Effector memory CD8-positive, alpha-beta T cell (primary cell): ENCODE measurements at places on chromosomes 7 and 10.

- DNase-seq = no peak
Measured at GRCh38 chr7:27917119-27917518, 177.2 kb downstream of the TAX1BP1 start.

DNA sequence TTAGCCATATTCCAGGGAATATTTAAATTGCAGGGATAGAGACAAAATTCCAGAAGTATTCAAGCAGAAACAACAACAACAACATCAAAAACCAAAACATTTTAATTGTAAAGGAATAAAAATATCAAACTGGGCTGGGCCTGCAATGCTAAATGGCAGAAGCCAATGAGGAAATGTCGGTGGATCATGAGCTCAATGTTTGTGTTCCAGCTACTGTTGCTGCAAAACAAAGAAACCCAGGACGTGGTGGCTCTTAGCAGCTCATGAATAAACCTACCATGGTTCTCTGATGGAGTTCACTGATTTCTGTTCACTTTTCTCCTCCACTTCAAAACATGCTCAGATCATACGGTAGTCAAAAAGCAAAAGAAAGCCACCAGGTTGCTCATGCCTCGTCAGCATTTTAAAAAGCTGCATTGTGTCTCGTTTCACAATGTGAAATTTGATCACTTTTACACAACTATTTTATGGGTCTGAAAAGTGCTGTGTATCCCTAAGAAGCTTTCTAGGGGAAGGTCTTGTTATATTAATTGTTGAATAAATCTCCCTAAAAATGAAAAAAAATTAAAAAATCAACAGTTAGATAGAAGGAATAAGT, 54.0 kb downstream of the ASNS start:
- DNase-seq = no peak

GRCh38 chr10:99621454-99622251, 1.4 kb upstream of the SLC25A28 start:
- no peak for DNase-seq

DNA sequence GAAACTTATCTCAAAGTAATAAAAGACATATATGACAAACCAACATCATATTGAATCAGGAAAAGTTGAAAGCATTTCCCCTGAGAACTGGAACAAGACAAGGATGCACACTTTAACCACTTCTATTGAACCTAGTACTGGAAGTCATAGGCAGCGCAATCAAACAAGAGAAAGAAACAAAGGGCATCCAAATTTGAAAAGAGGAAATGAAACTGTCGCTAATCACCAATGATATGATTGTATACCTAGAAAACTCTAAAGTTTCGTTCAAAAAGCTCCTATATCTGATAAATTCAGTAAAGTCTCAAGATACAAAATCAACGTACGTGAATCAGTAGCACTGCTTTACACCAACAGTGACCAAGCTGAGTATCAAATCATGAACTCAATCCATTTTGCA, 137.7 kb upstream of the TEX47 start:
- DNase-seq = no peak

GRCh38 chr7:141374425-141374824, 176.8 kb upstream of the AGK start:
- DNase-seq = no peak

GRCh38 chr10:119973281-119973680, 80.8 kb downstream of the SEC23IP start:
- no peak for DNase-seq

DNA sequence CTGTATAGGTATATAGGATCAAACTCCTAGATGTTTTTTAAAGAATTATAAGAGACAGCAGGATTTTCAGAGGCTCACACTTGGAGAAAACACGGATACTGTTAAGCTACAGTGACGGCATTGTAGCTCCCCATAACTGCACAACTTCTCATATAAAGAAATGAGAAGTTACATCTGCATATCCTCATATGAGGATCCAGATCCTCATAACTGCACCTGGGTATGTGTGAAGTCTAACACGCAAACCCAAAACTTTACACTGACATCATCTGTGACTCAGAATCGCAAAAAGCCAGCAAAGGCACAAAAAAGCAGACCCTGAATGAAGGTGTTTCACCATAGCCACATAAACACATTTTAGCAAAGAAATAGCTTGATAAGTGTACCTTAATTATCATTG, 34.1 kb downstream of the NEBL start:
- no peak for DNase-seq

DNA sequence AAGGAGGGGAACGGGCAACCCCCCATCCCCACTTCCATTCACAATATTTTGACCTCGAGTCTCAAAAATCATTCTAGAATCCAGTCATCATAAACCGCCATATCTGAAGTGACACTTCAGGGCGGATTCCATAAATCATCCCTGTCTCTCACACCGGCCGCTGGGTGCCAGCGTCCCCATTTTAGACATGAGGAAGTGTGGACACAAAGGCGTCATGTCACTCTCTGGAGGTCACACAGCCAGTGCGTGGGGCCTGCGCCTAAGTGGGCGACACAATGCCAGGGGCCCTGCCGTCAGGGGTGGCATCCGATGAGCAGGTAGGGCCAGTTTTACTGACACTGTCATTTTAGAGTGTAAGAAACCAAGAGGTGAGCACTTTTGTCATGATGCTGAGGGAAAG, 19.5 kb downstream of the KCNH2 start:
- DNase-seq = no peak

DNA sequence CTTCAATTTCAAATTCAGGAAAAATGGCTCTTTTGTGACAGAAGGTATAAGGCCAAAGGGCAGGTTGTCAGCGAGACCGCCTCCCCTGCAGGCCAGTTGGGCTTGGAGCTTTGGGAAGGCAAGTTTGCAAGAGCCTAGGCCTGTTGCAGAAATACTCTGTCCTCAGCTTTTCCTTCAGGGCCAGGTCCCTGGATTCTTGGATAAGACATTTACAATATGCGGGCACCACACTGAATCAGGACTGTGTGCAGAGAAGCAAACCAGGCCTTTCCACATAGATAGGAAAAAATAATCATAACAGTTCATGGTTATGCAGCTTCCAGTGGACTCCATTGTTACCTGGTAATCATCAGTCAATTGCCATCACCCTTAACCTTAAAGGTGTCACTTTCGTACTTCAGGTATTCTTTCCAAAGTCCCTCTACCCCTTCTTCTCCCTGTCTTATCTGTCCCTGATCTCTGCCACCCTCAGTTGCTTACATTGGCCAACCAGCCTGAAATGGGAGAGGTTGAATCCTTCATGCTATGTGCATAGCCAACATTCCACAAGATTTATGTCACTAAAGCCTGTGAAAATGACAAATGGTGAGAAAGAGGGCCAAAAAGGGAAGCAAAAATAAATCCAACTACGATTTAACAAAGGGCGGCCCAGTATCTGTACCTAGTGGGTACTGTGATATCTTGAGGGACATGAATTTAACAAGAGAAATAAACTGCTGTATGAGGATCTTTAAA, 304.5 kb upstream of the NFE2L3 start:
- no peak for DNase-seq

DNA sequence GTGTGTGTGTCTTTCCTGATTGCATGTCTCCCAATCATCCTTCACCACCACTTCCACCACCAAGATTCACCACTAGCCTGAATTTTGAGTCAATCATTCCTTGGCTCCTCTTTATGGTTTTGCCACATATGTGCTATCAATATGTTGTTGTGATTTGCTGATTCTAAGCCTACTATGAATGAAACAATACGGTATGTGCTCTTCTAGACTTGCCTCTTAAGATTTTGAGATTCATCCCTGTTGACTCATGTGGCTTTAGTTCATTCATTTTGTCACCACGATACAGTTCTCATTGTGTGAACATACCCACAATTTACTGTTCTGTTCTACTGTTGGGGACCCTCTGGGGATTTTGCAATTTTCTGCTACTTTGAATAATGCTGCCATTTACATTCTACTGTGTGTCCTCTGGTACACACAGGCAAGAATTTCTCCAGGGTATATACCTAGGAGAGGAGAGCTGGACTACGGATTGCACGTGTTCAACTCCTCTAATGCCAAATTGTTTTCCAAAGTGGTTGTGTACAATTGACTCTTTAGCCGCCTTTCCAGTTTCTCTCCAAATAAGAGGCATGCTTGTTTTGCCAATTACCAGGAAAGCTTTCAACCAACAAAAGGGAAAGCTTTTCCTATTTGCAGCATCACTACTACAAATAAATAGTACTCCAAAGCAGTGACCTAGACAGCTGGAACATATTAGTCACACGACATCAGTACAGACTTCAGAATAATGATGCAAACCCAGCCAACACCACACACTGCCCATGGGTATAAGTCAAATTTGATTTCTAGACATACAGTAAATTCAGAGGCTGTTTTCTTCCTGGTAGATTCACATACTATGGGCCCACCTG, 30.0 kb downstream of the SGMS1 start:
- DNase-seq = no peak

DNA sequence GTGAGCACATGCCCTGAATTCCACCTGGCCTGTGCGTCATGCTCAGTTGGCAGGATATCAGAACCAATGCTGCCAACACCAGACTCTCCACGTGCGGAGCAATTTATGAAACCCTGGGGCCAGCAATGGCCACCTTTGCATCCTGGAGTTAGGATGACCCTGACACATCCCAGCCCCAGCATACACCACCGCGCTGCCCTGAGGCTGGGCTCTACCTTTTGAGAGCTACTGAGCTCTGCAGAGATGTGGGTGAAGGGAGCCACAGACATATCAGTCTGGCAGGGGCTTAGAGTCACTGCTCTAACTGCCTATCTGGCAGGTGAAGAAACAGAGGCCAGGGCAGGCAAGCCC, 41.9 kb downstream of the SYPL1 start:
- no peak for DNase-seq

DNA sequence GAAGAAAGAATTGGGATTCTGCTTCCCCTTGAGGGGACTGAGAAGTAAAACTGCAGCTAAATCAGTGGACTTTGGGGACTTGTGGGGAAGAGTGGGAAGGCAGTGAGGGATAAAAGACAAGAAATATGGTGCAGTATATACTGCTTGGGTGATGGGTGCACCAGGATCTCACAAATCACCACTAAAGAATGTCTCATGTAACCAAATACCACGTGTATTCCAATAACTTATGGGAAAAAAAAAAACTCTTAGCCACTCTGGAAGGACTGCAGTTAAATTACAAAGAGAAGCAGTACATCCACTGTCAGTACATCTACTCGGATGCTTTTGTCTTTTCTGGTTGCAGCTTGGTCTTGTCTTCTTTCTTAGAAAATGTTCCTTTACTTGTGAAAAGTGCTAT, 27.4 kb upstream of the GOT1 start:
- DNase-seq = no peak
